ENCODE measurements at places on chromosomes 6 and 20. TPM values are rescaled to one million over a fixed set of nuclear protein-coding genes. Genes with fewer than 3 reads are reported as not detected.

Gene SLC22A2
- 8.6 TPM for total RNA-seq

Gene SLC17A2
- 0.58 TPM for total RNA-seq

Gene KIFC1
- 17.9 TPM for total RNA-seq

Gene FOXA2
- total RNA-seq = not detected
